ENCODE measurements at places on chromosomes 6 and 20.

GRCh38 chr20:15200147-15200565 is 862.7 kb upstream of the FLRT3 start:
- no peak for DNase-seq

- DNase-seq = no peak
Observed at GRCh38 chr6:88493717-88494116, 327.6 kb upstream of the CNR1 start.

- no peak for DNase-seq
Observed at GRCh38 chr6:108768792-108769524, 79.3 kb upstream of the ARMC2 start.

- DNase-seq = no peak
Observed at GRCh38 chr6:30612213-30612612, 4.8 kb downstream of the PPP1R10 start.
